Thyroid gland (tissue), 4 donors: ENCODE measurements at places on chromosomes 1 and 21.

- no peak for DNase-seq
Observed at GRCh38 chr1:163047951-163048659, 21.1 kb upstream of the RGS4 start.

DNA sequence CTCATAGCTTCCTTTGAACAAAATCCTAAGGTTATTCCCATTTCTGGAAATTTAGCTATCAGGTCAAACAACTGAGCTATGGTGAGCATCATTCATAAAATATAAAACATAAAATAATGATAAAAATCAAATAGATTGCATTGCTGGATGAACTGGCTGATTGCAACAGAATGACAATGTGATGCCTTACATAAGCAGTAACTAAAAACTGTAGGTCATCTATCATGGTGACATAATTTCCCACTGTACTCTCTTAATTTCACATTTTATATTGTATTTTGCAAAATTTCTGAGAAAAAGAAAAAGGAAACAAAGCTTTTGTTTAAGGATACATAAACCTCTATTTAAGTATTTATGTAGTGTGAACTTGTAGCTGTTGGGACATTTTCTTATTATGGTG is 4.6 kb downstream of the PTGER3 start:
- no peak for DNase-seq

GRCh38 chr1:231616667-231617066 is 9.9 kb upstream of the DISC1 start:
- no peak for DNase-seq

DNA sequence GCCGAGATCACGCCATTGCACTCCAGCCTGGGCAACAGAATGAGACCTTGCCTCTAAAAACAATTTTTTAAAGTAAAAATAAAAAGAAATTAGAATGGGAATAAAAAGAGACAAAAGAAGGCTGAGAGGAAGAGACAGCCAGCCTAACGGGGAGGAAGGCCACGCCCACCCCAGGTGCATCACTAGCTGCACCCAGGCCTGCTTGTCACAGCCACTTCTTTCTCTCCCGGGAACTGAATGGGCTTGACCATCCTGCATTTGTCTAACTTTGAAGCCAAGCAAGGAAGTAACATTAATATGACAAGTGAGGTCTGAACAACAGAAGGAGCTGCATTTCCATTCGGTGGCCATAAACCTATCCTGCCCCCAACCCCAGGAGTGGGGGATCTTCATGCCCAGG is 20.8 kb upstream of the EFNA1 start:
- DNase-seq = no peak

GRCh38 chr21:34878940-34879339 is 170.2 kb downstream of the RUNX1 start:
- DNase-seq = no peak

DNA sequence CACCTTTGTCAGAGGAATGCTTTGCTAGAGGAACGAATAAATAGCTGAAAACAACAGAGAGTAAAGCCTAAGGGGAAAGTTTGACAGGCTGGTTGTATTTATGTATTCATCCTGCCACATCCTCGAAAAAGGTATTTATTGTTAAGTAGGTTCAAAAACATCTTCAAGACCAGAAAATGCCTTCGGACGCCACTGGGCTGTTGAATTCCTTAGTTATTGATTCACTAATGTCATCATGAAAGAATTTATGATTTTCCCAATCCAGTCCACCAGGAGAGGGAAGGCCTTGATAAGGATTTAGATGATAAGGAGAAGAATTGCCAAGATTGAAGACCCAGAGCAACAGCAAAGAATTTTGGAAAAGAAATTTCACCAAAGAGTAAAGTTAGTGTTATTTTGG is 35.2 kb upstream of the MAB21L3 start:
- DNase-seq = no peak

DNA sequence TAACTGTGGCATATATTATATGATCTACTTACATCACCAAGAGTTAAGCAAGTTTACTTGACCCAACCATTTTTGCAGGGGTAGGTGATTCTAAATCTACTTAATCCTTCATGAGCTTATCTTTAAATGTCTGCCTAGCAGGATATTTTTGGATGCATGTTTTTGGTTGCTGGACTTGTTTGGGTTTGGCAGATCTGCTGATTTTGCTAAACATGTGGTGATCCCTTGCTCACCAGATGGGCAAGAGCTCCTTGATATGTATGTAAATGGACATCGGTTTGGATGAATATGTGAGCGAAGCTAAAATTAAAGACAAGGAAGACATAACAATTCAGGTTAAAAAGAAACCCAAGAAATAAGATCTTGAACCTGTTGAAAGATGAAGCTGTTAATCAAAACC is 36.7 kb downstream of the FMN2 start:
- no peak for DNase-seq

DNA sequence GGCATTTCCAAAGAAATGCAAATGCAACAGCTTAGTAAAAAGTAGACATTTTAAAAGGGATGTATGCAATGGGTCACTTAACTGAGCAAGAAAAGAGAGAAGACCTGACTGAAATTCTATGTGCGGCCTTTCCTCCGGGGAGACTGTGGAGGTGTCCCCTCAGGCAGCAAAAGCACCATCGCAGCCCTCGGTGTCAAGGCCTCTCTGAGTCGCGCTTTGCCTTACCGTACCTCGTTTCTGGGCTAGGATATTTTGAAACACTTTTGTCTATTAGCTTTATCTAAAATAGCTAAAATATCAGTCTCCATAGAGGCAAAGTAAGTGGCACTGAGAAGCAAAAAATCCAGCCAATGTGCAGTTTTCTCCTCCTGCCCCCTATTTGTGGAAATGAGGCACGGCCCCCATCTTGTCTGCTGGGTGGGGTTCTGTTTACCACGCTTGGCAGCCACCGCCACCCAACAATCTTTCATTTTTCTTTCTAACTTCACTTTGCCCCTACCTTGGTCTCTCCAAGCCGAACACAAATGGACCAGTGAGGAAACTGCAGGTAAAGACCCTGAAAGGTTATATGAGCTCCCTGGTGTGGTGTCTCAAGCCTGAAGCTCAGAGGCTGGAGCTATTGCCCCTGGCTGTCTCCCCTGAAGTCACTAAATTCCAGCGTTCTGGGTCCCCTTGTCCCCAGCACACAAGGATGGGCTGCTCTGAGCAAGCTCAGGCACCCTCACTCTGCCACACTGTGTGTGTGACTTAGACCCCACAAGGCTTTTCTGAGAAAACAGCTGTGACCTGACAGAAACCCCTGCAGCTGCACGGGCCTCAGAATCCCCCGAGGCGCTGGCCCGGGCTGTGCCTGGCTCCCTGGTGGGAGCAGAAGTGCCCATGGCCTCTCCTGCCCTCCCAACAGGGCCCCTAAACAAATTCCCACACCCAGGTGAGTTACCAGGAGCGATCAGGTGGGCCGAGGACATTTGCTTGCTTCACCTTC is 1.6 kb downstream of the CD247 start:
- DNase-seq = no peak

GRCh38 chr1:87329051-87329525 is 408 bp downstream of the LMO4 start:
- peak; percentile 49 for DNase-seq

- DNase-seq = no peak
Observed at GRCh38 chr1:209607795-209608178, 24.3 kb downstream of the CAMK1G start.

DNA sequence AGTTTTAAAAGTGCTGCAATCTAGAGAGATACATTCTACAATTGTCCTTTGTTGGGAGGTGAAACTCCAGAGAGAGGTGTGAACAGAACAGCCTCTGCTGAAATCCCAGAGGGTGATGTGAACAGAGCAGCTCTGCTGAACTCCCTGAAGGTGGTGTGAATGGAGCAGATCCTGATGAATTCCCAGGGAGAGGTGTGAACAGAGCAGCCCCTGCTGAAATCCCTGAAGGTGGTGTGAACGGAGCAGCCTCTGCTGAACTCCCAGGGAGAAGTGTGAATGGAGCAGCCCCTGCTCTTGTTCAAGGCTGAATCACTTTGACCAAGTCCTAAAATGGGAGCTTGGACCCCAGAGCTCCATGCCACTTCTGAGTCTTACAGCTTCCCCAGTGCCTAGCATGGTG is 94.7 kb downstream of the LACTBL1 start:
- DNase-seq = no peak

DNA sequence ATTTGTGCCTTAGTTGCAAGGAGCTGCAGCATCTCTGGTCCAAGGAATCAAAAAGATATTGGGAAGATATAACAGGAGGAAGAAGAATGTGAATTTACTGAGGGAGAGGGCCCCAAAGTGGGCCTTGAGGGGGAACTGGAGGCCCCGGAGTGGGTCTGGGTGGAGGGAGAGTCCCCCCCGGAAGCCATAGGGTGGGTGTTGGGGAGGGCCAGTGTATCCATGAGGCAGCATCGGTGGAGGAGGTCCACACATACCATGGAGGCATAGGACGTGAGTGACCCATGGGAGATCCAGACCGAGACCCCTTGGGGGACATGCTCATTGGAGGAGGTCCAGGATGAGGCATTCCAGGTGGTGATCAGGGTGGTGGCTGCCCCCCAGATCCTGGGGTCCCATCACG is 708 bp upstream of the C1orf167 start:
- no peak for DNase-seq

GRCh38 chr1:101205457-101205856 is 31.4 kb upstream of the S1PR1 start:
- no peak for DNase-seq

DNA sequence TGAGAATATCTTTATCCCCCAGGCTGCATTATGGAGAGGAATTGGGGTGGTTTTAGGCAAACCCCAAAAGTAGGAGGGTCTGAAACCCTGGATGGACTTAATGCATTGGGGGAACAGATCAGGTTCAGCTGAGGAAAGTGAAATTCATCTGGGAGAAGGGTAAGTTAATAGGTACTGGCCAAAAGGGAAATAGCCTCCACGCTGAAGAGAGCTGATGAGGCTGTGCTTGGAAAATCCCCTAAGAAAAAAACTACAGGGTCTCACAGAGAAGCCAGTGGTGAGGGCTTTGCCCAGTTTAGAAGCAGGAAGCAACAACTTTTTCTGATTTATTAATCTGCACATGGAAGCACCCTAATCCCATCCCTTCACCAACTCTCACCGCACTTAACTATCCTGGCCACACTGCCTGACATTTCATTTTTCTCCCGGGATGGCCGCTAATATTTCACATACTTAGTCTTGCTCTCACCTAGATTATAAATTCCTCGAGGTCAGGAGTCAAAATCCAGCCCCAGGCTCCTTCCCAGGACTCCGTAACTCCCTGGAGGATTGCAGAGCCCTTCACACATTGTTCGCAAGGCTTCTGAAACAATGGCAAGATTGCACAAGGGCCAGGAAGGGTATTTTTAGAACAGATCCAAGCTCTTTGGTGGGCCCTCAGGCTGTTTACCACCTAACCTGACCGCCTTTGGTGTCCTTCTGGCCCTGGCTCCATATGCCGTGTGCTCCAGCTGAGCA is 60.9 kb upstream of the TARBP1 start:
- DNase-seq = no peak

GRCh38 chr1:209769971-209770370 is 14.1 kb downstream of the TRAF3IP3 start:
- no peak for DNase-seq

GRCh38 chr1:90834886-90835660 is 118.0 kb upstream of the BARHL2 start:
- no peak for DNase-seq

DNA sequence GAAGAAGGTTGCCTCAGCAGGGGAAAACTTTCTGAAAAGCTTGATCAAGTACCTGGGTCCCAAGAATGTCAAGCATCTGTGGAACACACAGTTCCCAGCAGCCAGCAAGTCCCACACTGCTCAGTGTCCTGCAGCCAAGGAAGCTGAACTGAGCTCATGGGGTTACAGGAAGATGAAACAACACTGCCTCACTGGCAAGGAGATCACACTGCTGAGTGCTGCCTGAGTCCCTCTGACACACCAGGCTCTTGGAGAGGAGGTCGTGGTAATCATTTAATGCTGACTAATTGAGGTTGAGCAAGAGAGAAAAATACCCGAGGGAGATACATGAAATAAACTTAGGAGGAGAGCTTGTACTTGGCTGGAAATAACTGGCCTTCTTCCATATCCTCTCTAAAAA is 75.2 kb downstream of the MPZL1 start:
- DNase-seq = peak; percentile 93

GRCh38 chr1:51331206-51332100 is 1.1 kb upstream of the TTC39A start:
- peak; percentile 66 for DNase-seq

- DNase-seq = no peak
Observed at GRCh38 chr21:41776778-41777177, 9.9 kb upstream of the RIPK4 start.

- DNase-seq = no peak
Observed at GRCh38 chr1:27713869-27714513, 11.8 kb upstream of the FAM76A start.

GRCh38 chr1:240170266-240170665 is 78.6 kb downstream of the FMN2 start:
- no peak for DNase-seq

GRCh38 chr1:202189001-202189790 is 4.4 kb upstream of the LGR6 start:
- peak; percentile 77 for DNase-seq

DNA sequence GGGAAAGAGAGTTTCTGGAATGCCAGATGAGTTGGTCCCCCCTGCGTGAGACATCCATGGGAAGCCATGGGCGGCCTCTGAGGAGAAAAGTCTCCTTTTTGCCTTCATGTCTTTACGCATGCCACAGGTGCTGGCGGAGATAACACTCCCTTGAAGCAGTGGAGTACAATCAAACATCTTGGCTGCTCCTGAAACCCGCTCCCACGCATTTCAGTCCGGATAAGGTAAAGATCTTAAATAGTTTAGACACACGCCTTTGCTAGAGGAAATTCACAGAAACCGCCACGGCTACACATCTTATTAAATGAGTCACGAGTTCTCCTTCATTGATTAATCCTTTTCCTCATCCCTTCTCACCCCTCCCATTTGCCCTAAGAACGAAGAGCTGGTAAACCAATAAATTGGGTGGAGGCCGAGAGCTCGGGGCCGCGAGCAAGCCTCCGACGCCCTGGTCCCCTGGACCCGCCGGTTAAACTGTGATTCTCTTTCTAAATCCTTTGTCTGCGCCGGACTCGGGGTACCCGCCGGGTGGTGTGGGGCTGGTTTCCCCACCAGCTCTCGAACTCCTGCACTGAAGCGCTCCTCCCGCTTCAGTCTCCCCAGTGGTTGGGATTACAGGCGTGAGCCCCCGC is 6.6 kb upstream of the ZNF669 start:
- DNase-seq = no peak
